NCI-H2107 (cell line): ENCODE measurements at places on chromosomes 7 and 10.
A peak's percentile ranks its signal among the peaks of the same experiment; 100 is the strongest.

- no peak for DNase-seq
These were observed 417.6 kb downstream of the GLRX3 start for GRCh38 chr10:130553826-130554225.

DNA sequence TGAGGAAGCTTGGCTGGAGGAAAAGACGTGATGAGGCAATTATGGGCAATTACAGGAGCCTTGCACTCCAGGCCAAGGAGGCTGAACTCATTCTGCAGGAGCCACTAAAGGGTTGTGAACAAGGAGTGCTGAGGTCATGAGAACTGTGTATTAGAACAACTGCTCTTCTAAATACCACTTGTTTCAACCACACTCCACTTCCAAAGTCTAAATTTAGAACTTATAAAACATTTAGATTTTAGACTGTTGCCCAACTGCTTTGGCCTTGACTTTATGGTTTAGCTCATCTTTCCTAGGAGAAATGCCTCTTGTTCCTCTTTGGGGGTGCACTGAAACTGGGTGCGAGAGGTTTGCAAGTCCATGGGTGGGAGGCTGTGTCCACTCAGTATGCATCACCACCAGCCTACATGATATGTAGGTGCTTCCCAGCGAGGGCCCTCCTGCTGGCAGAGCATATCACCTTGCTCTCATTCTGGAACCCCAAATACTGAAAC, 199.7 kb upstream of the AOAH start:
- DNase-seq, result no peak

DNA sequence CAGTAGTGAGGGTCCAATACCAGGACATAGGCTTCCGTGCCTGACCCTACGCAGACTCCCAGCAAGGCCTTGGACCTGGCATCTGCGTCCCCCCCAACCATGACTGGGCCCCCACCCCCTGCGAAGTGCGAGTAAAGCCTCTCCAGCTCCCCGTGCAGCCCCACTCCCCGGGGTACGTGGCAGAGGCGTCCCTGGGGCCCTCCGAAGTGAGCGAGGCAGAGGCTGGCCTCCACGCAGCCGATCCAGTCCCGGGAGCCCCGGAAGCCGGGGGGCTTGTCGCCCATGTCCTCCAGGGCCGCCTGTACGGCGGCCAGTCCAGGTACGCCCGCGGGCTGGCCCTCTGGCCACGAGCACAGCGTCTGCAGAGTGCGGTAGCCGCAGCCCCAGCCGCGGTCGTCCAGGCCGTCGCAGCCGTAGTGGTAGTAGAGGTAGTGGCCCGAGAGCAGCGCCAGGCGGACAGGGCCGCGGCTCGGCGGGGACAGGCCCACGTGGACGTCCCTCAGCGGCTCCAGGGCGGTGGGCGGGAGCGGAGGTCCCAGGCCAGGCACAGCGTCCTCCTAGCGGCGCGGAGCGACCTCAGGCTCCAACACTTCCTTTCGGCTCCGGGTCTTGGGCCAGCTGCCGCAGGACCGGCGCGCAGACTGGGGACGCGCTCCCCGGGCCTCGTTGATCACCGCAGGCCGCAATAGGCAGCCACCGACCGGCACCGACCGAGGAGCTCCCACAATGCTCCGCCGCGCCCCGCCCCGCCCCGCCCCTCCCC, at the start of gene UFSP1:
Gene UFSP1, minus strand, starts transcription at position 728 of the 763 bp plus-strand sequence. Its CDS starts 444 bp downstream, at position 284.
- no peak for DNase-seq

DNA sequence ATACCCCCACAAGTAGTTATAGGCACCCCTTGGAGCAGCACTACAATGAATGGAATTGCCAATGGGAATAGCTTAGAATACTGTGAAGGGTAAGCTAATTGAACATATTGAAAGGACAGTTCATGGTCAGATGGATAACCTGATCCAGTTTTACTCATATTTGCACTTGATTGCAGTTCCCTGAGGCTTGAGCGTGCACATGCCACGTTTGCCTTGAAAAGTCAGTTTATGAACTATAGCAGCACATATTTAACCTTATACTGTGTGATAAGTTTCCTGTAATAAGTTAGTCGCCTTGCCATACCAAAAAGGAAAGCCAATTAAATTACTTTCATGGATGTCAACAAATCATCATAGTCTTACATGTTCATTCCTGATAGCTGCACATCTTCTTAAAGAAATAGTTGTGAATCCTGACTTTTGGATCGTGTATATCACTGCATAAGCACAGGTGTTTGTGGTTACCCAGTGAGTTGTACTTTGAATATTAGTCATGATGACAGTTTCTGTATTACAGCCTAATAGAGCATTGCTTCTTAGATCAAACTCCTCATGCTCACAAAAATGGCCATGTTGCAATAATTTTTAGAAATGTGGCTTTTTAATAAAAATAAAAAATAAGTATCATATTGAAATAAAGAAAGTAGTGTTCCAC, 21.6 kb downstream of the DNTT start:
- no peak for DNase-seq

DNA sequence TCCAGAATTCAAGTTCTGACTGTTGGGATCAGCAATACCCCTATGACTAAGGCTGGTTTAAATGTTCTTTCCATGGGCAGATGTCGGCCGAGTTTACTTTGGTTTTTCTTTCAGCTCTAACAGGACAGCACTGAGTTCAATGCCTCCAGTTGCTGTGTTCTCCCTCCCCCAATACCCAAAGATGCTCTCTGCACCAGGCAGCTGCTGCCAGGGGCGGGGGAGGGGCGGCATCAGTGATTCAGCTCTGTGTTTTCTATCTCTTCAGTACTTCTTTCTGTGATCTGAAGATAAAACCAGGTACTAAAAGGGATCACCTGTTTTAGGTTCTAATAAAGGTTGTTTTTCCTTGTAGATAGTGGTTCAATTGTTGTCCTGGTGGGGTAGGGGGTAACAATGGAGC, 576.7 kb upstream of the POT1 start:
- no peak for DNase-seq

- DNase-seq, result no peak
These were observed 242.2 kb downstream of the TSPAN12 start for GRCh38 chr7:120615703-120616102.

DNA sequence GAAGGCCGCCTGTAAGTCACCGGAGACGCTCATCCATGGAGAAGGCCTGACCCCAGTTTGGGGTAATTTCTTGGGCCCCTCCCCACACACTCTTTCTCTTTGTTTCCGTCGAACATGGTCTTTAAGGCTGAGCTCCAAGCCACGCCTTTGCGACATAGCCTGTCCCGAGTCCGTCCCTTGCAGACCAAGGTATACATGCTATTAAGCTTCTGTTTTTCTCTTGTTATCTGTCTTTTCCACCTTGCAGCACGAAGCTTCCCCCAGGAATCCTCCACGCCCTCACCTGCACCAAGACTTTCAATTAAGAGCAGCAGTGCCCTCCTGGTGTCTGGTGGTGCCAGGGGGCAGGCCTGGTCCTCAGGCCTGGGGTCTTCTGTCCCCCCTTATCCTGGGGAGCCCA, 4.2 kb upstream of the FAM20C start:
- DNase-seq, result no peak

DNA sequence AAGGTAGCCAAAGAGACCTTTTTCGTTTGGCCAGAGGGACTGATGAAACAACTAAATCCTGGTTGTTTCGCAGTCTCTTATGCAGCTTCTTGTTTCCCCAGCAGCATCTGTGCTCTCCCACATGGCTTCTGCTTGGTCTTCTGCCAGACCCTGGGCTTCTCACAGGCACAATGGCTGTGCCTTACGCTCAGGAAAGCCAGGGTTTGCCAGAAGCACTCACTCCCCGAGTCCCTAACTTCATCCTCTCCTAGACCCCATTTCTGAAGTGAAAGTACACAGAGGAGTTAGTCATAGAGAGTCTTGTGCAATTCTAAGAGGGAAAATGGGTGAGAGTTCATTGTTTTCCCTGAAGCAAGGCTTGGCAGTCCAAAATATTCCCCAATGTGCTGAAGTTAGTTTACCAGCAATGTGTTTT, 121.7 kb downstream of the EVX1 start:
- DNase-seq, result no peak

- DNase-seq, result no peak
These were observed 259.1 kb downstream of the KLF6 start for GRCh38 chr10:3525832-3526449.

GRCh38 chr10:16777473-16778370, 39.5 kb downstream of the RSU1 start:
- DNase-seq, result peak; percentile 18

GRCh38 chr10:131219584-131219886, 92.0 kb downstream of the TCERG1L start:
- no peak for DNase-seq

DNA sequence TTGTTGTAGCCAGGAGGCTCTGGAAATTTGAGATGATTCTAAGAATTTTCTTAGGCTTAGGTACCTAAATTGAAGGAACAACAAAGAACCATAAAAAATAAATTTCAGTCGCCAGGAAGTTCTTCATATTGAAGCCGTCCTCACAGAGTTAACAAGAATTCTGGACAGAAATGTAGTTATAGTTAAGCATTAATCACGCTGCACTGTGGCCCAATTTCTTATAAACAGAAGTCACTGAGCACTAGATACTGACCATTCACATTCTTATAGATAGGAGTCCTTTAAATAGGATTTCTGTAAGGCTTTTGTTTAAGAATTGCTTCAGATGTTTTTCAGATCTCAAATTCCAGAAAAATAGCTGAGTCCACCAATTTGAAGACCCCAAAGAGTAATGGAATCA, 256.2 kb upstream of the PITRM1 start:
- no peak for DNase-seq

- DNase-seq, result no peak
These were observed 9.0 kb upstream of the EBF3 start for GRCh38 chr10:129972966-129973673.

- no peak for DNase-seq
These were observed 37.1 kb upstream of the ZNF32 start for GRCh38 chr10:43685744-43686143.

DNA sequence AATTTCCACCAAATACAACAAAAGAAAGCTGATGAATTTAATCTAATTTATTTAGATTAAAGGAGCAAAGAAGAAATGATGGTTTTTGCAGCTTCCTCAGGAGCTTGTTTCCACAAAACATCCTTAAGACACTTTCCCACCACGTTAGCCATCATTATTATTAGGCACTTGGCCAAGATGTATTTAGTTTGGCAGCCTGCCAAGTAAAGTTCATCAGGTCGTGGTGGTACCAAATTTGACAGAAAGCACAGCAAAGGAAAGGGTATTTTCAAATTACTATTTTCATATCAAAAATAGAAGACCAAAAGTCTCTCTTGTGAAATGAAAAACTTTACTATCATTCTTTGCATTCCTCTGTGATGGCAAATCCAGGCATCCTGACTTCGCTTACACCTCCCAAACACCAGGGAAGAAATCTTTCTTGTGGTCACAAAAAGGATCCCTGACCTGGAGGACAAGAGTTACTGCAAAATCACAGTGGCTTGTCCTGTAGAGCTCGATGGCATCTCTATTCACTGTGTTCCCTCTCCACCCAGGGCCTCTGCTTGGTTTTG, 123.1 kb upstream of the INHBA start:
- DNase-seq, result no peak

DNA sequence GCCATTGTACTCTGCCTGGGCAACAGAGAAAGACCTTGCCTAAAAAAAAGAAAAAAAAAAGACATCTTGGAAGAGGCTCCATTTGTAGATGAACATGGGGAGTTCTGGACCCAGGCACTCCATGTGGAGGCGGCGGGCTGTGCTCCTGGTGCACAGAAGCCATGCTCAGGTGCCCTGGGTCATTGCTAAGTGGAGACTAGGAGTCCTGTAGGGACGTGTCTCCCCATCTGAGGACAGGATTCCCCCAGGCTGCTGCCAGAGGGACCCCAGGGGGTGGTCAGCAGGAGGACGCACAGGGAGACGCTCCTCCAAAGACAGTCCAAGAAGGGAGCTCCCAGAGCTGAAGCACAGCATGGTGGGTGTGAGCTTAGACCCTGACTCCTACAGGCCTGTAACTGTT, 34.3 kb downstream of the SBDS start:
- no peak for DNase-seq

DNA sequence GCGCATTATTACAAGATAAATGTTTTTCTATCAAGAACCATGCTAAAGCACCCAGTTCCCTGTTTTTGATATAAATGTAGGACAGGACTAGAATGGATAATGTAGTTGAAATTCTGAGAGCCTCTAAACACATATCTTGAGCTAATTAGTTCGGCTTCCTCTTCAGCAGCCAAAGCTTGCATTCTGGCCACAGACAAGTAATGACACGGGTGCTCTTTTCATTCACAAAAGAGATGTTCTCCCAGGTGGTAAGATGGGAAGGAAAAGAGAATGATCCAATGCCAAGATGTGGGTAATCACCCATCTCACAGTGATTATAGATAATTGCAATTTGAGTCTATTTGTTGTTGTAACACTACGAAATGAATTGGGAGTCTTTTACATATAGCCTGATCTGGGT, 246.5 kb downstream of the KIAA1217 start:
- DNase-seq, result no peak

DNA sequence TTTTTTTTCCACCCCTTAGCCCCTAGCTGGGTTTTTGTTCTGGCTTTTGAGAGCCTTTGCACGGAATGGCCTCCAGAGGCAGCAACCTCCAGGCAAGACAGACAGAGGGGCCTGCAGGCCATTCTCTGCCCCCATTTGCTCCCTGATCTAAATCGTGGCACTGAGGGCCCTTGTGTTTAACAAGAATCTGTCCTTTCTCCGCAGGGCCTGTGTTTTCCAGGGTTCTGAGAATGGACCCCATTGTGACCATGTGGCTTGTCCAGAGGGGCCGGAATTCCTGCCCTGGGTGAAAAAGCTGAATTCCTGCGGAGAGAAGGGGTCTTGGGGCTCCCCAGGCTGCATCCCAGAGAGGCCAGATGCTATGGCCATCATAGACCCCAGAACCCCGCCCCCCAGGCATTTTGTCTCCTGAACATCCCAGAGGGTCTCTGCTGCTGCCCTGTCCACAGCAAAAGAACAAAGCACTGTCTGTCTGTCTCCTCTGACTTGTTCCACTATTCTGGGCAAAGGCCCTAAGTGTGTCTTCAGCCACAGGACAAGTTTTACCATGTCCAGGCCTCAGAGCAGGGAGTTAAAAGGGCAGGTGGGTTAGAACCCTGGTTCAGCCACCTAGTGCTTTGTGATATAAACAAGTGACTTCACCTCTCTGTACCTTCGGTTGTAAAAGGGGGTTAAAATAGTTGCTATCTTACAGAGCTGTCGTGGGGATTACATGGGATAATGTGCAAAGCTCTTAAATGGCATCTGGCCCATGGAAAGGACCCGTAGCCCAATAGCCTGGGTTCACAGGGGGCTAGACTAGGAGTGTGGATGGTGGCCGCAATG, 155.6 kb downstream of the SH3PXD2A start:
- no peak for DNase-seq

DNA sequence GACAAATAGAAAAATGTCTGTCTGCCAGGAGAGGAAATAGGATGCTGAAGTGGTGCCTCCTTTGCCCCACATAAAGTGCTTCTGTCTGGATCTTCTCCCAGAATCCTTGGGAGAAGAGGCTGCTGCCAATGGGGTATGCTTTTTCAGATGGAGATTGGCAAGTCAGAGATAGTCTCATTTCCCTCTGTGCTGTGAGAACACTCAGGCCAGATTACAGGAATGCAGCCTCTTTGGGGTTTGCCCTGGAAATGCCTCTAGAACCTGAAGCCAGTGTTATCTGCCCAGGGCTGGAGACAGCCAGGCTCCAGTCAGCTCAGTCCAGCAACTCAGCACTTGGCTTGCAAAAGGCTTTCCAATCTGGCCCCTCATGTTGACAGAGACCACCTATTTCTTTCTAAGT, 119.1 kb upstream of the PHYHIPL start:
- no peak for DNase-seq
